Peyer's patch (tissue), 4 donors: ENCODE measurements at places on chromosomes 6 and 20.

DNA sequence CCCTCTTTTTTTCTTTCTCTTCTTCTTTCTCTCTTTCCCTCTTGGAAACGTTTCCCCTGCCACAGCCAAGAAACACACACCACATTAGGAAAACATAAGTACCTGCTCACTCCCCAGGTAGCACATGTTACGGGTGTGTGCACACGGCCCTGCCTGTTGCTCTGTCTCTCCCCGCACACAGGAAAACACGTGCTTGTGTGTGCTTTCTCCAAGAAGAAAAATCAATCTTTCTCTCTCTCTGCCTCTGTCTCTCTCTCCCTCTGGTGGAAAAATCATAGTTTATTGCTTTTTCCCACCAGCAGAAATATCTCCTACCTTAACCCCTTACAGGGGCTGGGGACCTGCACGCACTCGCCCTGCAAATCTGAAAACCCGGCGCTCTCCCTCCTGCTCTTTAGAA lies 102.3 kb downstream of the EDN3 start:
- no peak for DNase-seq
- H3K27me3 ChIP-seq: no peaks in the 10 kb centered on the region
- no peaks in the 10 kb centered on the region for H3K36me3 ChIP-seq
- H3K27ac ChIP-seq: no peak overlapping the region
- peaks cover 18% of the 10 kb centered on the region for H3K4me1 ChIP-seq

- no peaks in the 10 kb centered on the region for H3K27me3 ChIP-seq
- no peak for DNase-seq
- H3K36me3 ChIP-seq: no peaks in the 10 kb centered on the region
Measured at GRCh38 chr6:131255434-131255833, 120.2 kb downstream of the AKAP7 start.

GRCh38 chr6:110999634-111000270 lies 17.9 kb downstream of the RPF2 start:
- DNase-seq: no peak
- peaks cover 86% of the 10 kb centered on the region for H3K36me3 ChIP-seq
- no peak overlapping the region for H3K27ac ChIP-seq

DNA sequence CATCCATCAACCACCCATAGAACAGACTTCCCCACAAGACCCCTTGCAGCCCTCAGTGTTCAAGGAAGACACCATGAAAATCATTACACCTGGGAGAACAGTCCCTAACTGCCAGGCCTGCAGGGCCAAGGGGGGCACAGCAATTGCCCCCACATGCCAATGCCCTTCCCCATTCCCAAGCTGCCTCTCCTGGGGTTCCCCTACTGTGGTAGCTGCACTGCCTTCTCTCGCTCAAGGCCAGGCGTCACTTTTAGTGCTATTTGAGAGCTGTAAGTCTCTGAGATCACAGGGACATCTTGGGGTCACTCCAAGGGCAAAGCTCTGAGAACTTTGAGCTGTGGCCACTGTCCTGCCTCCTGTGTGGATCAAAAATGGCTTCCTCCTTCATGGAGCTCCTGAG lies 6.0 kb upstream of the ACSS1 start:
- H3K4me1 ChIP-seq: no peaks in the 10 kb centered on the region
- H3K27ac ChIP-seq: no peak overlapping the region
- no peak overlapping the region for H3K4me3 ChIP-seq
- DNase-seq: no peak
- H3K36me3 ChIP-seq: no peaks in the 10 kb centered on the region

GRCh38 chr6:67493682-67494081 lies 1141.4 kb upstream of the ADGRB3 start:
- no peaks in the 10 kb centered on the region for H3K4me1 ChIP-seq
- H3K27ac ChIP-seq: no peak overlapping the region
- H3K27me3 ChIP-seq: no peaks in the 10 kb centered on the region
- H3K36me3 ChIP-seq: no peaks in the 10 kb centered on the region
- no peak for DNase-seq

DNA sequence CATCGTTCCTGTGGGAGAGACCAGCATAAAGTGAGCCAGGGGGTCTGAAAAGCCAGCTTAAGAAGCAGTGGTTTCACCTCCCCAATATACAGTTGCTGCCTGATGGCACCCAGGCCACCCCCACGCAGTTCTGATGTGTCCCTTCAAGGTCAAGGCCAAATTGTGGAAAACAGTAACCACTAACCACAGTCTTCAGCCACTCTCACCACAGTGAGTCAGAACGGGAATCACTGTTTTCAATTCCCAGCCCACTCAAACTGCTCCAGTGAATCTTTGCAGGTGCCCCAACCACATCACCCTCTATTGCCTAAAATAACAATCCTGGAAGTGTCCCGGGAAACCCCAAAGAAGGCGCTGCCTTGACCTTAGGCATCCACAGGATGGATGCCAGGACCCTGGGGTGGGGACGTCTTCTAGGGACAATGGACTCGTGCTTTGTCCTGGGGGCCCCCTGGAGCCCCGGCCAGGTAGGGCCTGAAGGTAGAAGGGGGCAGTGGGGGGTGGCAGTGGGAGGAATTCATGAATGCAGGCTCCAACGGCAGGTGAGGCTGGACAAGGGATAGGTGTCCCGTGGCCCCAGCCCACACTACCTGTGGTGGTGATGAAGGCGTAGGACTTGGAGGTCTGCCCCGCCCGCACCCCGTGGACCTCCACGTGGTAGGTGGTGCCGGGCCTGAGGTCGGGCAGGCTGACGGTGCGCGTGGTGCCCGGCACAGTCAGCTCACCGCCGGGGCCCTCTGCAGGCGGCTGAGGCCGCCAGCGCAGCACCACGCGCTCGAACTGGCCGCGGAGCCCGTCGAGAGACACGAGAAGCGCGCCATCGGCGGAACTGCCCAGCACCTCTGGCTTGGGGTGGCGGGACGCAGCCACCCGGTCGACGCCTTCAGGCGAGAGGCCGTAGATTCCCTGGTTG lies 22.2 kb downstream of the TNXB start:
- H3K36me3 ChIP-seq: no peaks in the 10 kb centered on the region
- H3K27ac ChIP-seq: peak overlapping the region; percentile 58
- H3K4me3 ChIP-seq: peak overlapping the region; percentile 35
- no peak for DNase-seq
- no peaks in the 10 kb centered on the region for H3K27me3 ChIP-seq

DNA sequence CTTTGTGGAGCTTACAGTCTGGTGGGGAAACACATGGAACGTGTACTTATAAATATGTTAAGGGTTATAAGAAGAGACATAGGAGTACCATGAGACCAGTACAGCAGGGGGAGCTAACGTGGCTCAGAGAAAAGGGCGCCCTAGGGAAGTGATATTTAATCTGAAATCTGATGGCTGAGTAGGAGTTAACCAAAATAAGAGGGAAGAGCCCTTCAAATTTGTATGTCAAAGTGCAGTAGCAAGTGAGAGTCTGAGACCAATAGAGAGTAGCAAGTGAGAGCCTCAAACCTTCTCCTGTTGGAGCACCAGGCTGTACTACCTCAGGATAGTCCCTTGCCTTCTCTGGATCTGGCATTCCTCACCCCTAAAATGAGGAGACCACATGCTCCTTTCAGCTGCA lies 6.1 kb upstream of the PKIG start:
- H3K27ac ChIP-seq: peak overlapping the region; percentile 27
- H3K36me3 ChIP-seq: no peaks in the 10 kb centered on the region
- no peaks in the 10 kb centered on the region for H3K27me3 ChIP-seq
- no peak for DNase-seq

DNA sequence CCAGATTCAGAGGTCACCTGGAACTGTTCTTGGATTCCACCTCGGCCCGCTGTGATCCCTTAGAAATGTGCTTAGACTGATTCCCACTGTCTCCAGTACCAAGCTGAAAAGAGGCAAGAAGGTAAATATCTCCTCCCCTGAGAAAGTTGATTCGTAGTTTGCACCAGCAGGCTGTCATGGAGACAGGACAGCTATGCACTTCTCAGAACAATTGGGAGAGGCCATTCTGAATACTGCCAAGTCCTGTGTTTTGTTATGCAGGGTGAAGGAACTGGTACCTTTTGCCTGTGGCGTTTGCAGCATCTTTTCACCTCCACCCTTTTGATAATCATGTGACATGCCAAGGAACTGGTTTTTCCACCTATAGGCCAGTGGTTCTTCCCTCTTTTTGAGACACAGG lies 58.2 kb upstream of the RNGTT start:
- no peak for DNase-seq
- H3K27me3 ChIP-seq: no peaks in the 10 kb centered on the region
- H3K36me3 ChIP-seq: no peaks in the 10 kb centered on the region

- peak overlapping the region; percentile 51 for H3K27ac ChIP-seq
- no peaks in the 10 kb centered on the region for H3K27me3 ChIP-seq
- DNase-seq: peak; percentile 82
- H3K4me1 ChIP-seq: no peaks in the 10 kb centered on the region
Measured at GRCh38 chr6:2127484-2127911, 117.9 kb downstream of the GMDS start.

DNA sequence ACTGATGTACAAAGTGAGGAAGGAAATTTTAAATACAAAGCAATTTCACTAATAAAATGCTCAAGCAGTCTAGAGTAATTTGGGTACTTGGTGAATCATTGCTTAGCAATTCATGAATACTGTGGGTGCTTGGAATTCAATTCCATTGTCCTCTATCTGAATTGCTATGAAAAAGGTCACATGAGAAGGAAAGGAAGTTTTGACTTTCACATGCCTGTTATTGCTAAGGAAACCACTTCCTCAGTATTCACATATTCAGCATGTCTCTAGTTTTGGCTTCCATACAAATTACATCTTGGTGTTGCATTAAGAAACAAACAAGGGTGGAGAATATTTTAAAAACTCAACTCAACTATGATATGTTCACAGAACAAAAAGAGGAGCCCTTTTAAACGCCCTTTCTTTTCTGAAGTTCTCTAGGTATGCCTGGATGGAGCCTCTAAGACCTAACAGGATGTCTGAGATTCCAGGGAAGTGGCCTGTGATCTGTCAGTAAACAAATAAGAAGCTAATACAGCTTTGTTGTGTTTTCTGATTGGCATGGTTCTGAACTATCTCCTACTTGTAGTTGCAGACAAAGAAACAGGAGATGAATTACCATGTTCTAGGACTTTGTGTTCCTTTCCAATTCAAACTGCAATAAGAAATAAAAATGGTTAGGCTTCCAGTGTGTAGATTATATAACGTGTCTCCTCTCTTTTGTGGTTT lies 190.4 kb downstream of the OGFRL1 start:
- H3K27me3 ChIP-seq: no peaks in the 10 kb centered on the region
- H3K4me3 ChIP-seq: no peak overlapping the region
- no peaks in the 10 kb centered on the region for H3K4me1 ChIP-seq
- no peak overlapping the region for H3K27ac ChIP-seq
- DNase-seq: no peak

- no peaks in the 10 kb centered on the region for H3K36me3 ChIP-seq
- no peak overlapping the region for H3K4me3 ChIP-seq
- DNase-seq: no peak
- H3K27ac ChIP-seq: no peak overlapping the region
- no peaks in the 10 kb centered on the region for H3K4me1 ChIP-seq
Measured at GRCh38 chr20:61487997-61488371, 235.9 kb downstream of the CDH4 start.

- H3K4me1 ChIP-seq: no peaks in the 10 kb centered on the region
- DNase-seq: no peak
- H3K36me3 ChIP-seq: no peaks in the 10 kb centered on the region
- H3K4me3 ChIP-seq: no peak overlapping the region
Measured at GRCh38 chr6:8829796-8830195, 394.5 kb upstream of the SLC35B3 start.

GRCh38 chr6:124854338-124854922 lies 107.8 kb upstream of the RNF217 start:
- H3K4me3 ChIP-seq: no peak overlapping the region
- no peak overlapping the region for H3K27ac ChIP-seq
- no peaks in the 10 kb centered on the region for H3K36me3 ChIP-seq
- no peak for DNase-seq
- no peaks in the 10 kb centered on the region for H3K4me1 ChIP-seq

DNA sequence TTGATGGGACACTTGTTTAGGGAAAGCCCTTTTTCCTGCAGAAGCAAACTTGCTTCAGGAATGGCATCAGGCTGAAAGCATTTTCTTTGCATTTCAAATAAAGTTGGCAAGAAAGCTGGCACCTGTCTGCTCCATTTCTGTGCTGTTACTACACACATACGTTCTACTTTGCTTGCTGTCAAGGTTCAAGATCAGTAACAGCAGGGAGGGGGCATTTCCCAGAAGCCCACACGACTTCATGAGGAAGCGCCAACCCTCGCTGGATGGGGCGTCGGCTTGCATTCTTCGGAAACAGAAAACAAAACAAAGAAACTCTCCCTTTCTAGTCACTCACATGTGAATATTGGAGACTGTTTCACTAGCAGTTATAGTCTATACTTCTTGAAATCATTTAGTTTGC lies 46.4 kb downstream of the AKAP12 start:
- H3K36me3 ChIP-seq: no peaks in the 10 kb centered on the region
- H3K4me1 ChIP-seq: no peaks in the 10 kb centered on the region
- no peak overlapping the region for H3K27ac ChIP-seq
- no peak overlapping the region for H3K4me3 ChIP-seq

GRCh38 chr20:35088231-35089145 lies 4.1 kb downstream of the TRPC4AP start:
- no peak overlapping the region for H3K4me3 ChIP-seq
- no peaks in the 10 kb centered on the region for H3K36me3 ChIP-seq
- H3K27me3 ChIP-seq: no peaks in the 10 kb centered on the region
- H3K27ac ChIP-seq: no peak overlapping the region

- no peaks in the 10 kb centered on the region for H3K36me3 ChIP-seq
- no peak for DNase-seq
- H3K4me1 ChIP-seq: peaks cover 6% of the 10 kb centered on the region
- H3K4me3 ChIP-seq: no peak overlapping the region
- no peaks in the 10 kb centered on the region for H3K27me3 ChIP-seq
Measured at GRCh38 chr6:6885521-6886170, 222.1 kb upstream of the RREB1 start.

DNA sequence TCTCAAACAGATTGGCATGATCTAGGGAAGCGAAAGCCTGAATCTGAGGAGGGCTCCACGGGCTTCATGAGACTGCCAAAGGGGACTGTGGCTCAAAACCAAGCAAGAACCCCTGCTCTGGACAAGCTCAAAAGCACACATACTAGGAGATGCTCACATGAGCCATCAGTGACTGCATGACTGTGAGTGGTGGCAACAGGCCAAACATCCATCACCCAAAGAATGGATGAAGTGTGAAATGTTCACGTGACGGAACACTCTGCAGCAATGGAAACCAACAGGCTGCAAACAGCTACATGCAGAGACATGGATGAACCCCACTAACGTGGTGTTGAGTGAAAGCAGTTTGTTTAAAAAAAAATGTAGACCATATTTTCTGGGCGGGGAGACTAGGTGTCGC lies 136.3 kb downstream of the PREX1 start:
- H3K4me1 ChIP-seq: peaks cover 17% of the 10 kb centered on the region
- H3K27me3 ChIP-seq: no peaks in the 10 kb centered on the region
- H3K4me3 ChIP-seq: no peak overlapping the region

GRCh38 chr6:76416821-76417605 lies 344.6 kb upstream of the IMPG1 start:
- DNase-seq: no peak
- no peaks in the 10 kb centered on the region for H3K36me3 ChIP-seq
- no peak overlapping the region for H3K27ac ChIP-seq

GRCh38 chr6:115573861-115574260 lies 486.8 kb downstream of the FRK start:
- H3K4me1 ChIP-seq: no peaks in the 10 kb centered on the region
- no peaks in the 10 kb centered on the region for H3K27me3 ChIP-seq
- H3K27ac ChIP-seq: no peak overlapping the region
- no peak for DNase-seq
